ENCODE measurements at places on chromosomes 5 and 9. TPM values are rescaled to one million over a fixed set of nuclear protein-coding genes. Genes with fewer than 3 reads are reported as not detected.
A peak's percentile ranks its signal among the peaks of the same experiment; 100 is the strongest.

GRCh38 chr5:135323227-135323626 is 75.8 kb downstream of the MACROH2A1 start:
- no peak overlapping the region for H3K4me3 ChIP-seq
- no peaks in the 10 kb centered on the region for H3K27me3 ChIP-seq
- H3K36me3 ChIP-seq: no peaks in the 10 kb centered on the region

DNA sequence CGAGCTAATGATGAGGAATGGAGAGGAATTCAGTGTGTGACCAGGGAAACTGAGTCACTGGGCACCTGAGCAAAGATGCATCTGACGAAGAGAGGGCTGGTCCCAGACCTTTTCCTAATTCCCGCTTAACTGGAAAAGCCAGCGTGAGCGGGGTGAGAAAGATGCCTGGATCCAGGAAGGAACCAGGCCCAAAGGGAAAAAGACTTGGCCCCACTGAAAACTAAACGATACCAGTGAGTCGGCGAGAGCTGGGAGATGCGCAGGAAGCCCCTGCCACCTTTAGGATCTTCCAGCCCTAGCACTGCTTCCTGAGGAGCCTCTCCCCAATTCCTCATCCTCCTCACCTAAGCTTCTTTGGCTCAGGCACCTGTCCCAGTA is 499 bp upstream of the FCHSD1 start:
- H3K36me3 ChIP-seq: no peaks in the 10 kb centered on the region
- no peaks in the 10 kb centered on the region for H3K4me1 ChIP-seq
- DNase-seq: no peak
- no peak overlapping the region for H3K27ac ChIP-seq

DNA sequence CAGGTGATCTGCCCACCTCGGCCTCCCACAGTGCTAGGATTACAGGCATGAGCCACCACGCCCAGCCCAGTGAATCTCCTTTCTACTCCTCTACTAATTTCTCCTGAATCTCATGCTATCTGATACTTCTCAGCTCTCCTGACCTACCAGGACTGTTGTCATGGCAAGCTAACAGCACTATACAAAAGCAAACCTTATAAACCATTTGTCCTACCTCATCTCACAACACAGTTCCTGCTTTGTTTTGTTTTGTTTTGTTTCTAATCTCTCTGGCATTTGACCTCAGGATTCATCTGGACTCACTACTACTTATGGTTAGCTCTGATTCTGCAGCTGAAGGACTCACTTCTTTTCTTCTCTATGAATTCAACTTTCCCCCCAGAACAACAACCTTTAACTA is 734.8 kb downstream of the TLE1 start:
- DNase-seq: no peak
- H3K4me1 ChIP-seq: no peaks in the 10 kb centered on the region
- H3K27ac ChIP-seq: no peak overlapping the region
- H3K27me3 ChIP-seq: no peaks in the 10 kb centered on the region
- H3K36me3 ChIP-seq: no peaks in the 10 kb centered on the region

- H3K27ac ChIP-seq: no peak overlapping the region
- no peaks in the 10 kb centered on the region for H3K4me1 ChIP-seq
- no peaks in the 10 kb centered on the region for H3K27me3 ChIP-seq
- peak; percentile 34 for DNase-seq
These were observed 145.4 kb upstream of the RAD23B start for GRCh38 chr9:107137495-107138202.

DNA sequence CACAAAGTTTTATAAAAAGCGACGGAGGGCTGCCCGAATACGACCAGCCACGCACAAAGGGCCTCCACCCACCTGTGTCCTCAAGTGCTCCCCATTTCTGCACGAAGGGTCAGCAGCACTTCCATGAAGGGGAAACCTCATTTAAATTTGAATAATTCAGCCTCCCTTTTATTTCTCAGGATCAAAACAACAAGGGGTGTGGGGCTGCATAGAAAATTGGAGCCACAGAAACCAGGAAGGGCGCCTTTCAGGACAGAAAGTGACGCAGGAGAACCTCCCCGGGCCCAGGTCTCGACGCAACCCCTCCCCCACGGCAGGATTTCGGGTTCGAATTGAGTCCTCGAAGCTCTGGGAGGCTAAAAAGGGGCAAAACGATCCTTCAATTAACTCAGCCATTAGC is 2.1 kb downstream of the NRARP start:
- peak; percentile 52 for DNase-seq
- H3K27me3 ChIP-seq: peaks cover 14% of the 10 kb centered on the region
- peak overlapping the region; percentile 66 for H3K4me3 ChIP-seq
- peaks cover 16% of the 10 kb centered on the region for H3K4me1 ChIP-seq

DNA sequence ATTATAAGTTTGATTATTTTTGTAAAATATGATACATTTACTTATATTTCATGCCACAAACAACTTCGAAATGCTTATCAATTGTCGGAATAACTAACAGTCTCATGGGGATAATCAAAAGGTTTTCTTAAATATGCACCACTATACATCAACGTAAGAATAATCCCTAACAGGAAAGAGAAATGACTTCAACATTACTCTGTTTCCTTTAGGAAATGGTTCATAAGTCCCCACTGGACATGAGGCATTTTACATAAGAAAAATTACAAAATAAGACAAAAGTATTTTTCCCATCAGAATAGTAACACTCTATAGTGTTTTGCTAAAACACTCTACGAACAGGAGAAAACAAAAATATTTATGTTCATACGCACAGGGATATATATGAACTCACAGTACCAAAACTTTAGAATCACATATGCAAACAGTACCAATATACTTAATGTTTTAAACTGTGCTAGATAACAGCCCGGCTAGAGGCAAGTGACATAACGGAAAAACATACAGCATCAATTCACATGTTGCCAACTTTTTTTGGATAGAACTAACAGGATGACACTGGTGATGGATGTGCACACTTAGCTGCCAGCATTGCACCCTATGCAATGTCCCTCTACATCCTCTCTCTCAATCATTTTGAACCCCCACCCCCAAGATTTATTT is 120.5 kb downstream of the NFIB start:
- no peaks in the 10 kb centered on the region for H3K4me1 ChIP-seq
- H3K4me3 ChIP-seq: no peak overlapping the region
- DNase-seq: no peak

CHSY3 gene
- total RNA-seq: 0.99 TPM

NPR3 gene
- 0.20 TPM for total RNA-seq

C9 gene
- 0.57 TPM for total RNA-seq

PCDHA1 gene
- not detected for total RNA-seq

RNF180 gene
- 2.7 TPM for total RNA-seq

Data from colonic mucosa (tissue), 4 donors.